ENCODE measurements at places on chromosomes 12 and 14. TPM values are rescaled to one million over a fixed set of nuclear protein-coding genes. Genes with fewer than 3 reads are reported as not detected.

DBX2 gene
- not detected for polyA plus RNA-seq

PIP4K2C gene
- 34.2 TPM for polyA plus RNA-seq

GRCh38 chr14:53956427-53957201 is at the start of gene BMP4:
TSS of gene BMP4 (minus strand) at chr14:53956825. CDS start at chr14:53952222, 4,603 bp downstream.
- peak; percentile 44 for DNase-seq

DNA sequence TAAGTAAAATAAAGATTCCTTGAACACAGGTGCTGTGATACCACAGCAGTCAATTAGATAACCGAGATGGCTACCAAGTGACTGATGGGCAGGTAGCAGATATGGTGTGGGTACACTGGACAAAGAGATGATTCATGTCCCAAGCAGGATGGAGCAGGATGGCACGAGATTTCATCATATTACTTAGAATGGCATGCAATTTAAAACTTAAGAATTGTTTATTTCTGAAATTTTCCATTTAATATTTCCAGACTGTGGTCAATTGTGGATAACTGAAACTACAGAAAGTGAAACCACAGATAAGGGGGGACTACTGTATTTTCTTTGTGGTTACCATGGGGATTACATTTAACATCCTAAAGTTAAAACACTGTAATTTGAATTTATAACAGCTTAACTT is 7.5 kb upstream of the ZFP36L1 start:
- DNase-seq = no peak

Data from SK-N-SH (cell line).